ENCODE measurements at places on chromosomes 5 and 9.

DNA sequence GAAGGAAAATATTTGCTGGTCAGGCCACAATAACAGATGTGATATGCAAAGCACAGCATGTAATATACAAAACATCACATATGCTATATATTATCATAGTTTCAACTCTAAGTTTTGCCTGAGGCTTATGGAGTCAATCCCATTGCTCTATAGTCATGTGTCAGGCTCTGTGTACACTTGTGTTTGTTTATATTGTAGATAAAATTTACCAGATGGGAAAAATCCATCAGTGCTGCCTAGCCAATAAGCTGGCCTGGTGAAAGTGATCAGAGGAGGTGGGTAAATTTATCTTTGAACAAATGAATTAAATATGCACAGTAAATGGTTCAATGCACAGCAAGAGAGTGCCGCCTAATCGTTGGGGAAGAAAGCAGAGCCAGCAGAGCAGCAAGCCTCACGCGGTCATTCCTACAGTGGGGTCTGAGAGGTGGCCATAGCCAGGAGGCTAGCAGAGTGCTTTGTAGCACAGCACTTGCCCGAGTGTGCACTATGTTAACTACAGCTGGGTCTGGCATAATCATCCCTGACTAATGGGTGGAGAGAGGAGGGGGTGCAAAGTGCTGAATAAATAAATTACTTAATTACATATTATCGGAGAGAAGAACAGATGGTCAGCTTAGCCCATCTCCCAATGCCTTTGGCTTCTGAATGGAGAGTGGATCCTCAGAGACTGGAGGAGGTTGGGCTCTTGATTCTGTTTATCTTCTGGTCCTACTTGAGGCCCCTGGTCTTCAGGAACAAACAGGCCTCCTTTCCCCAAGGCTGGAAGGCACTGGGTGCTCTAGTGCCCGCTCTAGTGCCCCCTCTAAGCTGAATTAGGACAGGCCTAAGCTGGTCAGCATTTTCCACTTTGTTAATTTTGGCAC, 153.5 kb downstream of the MAT2B start:
- no peak for DNase-seq

- no peak for DNase-seq
Observed at GRCh38 chr9:93891549-93892310, 63.4 kb downstream of the BARX1 start.

DNA sequence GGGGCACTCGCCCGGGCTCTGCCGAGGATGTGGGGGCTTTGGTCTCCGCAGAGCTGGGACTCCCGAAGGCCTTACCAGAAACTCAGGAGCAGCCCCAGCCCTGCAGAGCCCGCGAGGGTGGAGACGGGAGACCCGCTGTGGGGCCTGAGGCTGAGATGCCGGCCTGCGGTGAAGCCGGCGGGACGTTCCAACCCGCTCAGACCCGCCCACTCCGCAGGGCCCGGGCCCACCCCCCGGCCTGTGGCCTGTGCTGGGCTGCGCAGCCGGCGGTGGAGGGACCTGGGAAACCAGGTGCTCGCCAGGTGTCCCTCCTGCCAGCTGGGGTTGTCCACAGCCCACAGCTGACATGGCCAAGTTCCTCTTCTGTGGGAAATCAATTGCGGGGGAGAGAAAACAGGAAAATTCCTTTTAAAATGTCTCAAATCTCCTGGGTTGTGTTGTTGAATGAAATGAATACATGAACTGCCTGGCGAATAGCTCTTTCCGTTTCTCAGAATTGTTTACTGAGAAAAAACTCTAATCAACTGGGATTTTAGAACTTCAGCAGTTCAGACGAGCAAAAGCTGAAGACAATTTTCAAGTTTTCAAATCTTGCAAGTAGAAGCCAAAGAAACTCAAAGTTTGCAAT, 49.0 kb upstream of the IRX4 start:
- no peak for DNase-seq

DNA sequence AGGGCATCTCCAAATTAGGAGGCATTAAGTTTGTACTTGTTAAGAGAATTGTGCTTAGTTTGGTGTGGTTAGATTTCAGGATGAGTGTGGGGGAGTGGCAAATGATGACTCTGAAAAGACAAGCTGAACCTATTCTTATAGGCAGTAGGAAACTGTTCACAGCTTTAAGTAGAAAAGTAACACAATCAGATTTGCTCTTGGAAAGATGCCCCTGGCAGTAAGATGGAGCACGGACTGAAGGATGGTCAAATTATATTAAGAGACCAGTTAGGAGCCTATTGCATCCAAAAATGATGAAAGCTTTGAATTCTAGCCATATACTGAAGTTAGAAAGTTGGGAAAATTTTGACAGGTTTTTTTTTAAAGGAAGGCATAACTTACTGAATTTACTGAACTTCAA, 254.2 kb upstream of the MEF2C start:
- DNase-seq: no peak

- DNase-seq: peak; percentile 74
Observed at GRCh38 chr9:111959468-111960359, 63.1 kb downstream of the UGCG start.

- DNase-seq: no peak
Observed at GRCh38 chr5:137090721-137091120, 408.4 kb downstream of the SPOCK1 start.

- DNase-seq: no peak
Observed at GRCh38 chr9:27654629-27655285, 81.5 kb upstream of the C9orf72 start.

DNA sequence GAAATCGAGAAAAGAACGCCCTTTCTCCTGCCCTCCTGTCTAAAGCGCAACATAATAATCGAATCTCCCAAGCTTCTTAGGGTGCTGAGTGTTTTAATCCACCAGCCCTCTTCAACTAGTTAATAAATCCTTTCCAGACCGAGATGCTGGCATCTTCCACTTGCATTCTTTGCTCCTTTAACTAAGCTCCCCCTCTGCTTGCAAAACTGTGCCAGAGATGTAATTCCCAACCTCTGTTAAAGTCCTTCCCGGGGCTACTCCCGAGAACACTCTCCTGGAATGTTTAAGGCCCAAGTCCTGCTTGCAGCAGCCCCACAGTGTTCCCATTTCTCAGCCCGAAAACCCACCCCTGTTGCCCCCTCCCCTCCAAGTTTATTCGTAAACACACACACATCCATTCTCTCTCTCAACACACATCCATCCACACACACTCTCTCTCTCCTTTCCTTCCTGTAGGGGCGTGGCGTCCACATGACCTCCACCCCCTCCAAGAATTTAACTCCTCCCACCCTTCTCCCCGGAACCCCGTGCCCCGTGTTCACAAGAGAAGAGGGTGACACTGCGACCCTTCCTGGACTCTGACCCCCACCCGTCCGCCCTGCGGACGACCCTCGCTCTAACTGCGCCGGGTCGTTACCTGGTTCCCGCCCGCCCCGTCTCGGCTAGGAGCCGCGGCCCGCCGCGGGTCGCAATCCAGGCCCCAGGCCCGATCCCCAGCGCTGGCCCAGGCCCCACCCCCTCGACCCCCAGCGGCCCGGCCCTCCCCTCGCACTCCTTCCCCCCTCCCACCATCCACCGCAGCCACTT, 7.0 kb upstream of the MGAT1 start:
- DNase-seq: no peak

DNA sequence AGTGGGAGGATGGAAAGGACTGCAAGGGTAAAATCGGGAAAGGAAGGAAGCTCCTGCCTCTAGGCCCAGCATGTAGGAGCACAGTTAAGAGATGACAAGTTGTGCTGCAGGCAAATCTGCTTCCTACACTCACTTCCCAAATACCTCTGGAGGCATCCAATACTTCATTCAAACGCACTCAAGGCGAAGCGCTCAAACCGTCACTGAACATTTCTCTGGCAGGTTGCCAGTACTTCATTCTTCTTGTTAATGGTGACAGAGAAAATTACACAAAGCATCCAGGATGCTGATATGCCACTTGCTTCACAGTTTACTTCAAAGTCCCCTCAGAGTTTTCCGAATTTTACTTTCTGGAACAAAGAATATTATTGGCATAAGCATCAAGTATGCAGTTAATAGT, 59.8 kb downstream of the NREP start:
- peak; percentile 28 for DNase-seq

- DNase-seq: no peak
Observed at GRCh38 chr5:32173267-32174010, 680 bp downstream of the GOLPH3 start.

DNA sequence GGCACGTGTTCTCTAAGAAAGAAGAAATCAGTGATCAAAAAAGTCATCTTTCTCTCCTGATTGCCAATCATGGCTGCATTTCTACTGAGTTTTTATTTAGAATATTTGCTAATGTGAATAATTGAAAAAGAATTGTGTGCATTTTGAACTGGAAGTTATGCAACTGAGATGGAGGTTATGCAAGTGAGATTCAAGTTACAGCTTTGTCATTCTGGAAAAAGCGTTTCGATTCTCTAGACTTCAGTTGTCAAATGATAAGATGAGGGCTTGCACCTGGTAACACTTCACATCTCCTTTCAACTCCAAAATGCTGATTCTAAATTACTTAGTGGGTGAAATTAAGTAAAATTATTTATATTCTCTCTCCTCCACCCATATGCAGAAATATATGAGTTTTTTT, 36.4 kb downstream of the C6 start:
- DNase-seq: no peak

- DNase-seq: no peak
Observed at GRCh38 chr5:165914456-165914855, 2377.0 kb upstream of the WWC1 start.

- DNase-seq: no peak
Observed at GRCh38 chr5:43000914-43001313, 39.2 kb downstream of the ANXA2R start.

DNA sequence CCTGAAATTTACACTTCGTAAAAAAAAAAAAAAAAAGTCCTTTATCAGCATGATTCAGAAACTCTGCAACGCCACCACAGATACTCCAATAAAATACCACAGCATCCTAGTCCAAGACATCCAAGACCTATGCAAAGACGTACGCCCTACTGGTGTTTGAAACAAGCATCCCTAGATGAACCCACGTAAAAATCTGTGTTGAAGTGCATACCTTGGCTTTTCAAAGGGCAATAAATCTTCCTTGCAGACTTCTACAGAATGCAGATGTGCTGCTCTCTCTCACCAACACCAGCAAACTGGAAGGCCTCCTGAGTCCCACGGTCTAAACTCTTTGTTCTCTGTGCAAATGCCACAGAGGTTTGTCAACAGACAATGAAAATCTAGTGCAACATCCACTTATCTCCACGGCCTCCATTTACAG, 38.8 kb downstream of the MYO10 start:
- DNase-seq: no peak

DNA sequence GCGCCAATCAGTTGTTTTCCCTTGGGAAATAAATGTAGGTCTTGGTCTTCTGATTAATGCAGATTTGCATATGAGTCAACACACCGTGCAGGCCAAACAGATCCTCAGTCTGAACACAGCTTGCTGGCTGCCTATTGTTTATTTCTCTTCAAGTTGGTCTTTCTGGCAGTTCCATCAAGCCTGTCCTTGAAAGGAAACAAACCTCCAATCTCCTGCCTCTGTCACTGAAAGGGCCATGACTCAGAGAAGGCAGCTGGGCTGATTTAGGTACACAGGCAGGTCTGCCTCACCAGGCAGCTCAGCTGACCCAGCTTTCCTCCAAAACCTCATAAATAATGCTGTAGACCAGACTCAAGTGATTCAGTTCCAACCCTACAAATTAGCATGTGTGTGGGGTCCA, 175.9 kb downstream of the MAN2A1 start:
- peak; percentile 97 for DNase-seq

DNA sequence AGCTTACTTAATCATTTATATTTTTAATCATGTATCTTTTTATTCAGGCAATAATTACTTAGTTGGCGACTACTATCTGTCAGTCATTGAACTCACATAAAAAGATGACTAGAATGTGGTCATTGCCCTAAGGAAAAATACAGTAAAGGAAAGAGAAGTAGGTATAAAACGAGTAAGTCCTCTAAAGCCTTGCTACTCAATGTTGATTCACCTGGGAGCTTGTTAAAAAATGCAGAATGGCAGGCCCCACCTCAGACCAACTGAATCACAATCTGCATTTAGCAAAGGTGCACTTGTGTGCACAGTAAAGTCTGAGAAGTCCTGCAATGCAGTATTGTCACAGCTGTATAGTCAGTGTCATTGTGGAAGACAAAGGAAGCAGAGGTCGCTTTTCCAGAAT, 592.4 kb downstream of the CSNK1G3 start:
- no peak for DNase-seq

DNA sequence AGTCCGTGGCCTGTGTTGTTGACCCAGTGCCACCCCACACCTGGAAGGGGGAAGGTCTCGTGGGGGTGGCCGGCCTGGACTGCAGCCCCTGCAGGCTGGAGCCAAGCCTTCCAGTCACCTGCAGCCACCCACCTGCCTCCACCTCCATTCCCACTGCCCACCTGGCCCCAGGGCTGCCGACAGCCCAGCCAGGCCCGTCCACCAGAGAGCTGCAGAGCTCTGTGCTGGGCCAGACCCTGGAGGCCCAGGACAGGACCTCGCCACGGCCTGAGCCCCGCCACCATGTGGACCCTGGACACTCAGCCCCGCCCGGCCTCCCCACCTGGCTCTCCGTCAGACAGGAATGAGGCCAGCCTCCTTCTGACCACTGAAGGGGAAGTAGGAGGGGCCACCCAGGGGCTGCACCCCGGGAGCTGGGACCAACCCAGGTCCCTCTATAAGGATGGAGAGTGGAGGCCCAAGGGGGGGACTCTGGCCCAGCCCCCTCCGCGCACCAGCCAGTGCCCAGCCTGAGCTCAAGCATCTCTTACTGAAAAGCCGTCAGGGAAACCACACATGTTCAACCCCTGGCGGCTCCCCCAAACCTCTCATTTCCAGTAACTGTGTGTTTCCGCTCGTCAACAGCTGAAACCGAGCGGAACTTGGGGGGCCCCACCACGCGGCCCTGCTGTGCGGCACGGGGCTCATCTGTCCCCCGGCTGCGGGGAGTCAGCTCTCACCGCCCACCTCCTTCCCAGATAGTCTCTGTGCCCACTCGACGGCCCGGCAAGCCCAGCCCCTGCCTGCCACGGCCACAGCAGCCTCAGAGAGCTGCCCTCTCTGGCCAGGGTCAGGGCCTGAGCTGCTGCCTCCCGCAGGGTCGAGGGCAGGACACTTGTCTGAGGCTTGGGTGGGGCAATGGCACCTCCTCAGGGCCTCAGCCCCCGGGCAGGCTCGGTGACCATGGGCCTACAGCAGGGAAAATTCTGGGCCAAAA, 12.8 kb downstream of the NOTCH1 start:
- DNase-seq: no peak

GRCh38 chr9:111463048-111463447, 21.1 kb downstream of the ECPAS start:
- no peak for DNase-seq

GRCh38 chr5:115243412-115243811, 19.3 kb downstream of the PGGT1B start:
- no peak for DNase-seq

- no peak for DNase-seq
Observed at GRCh38 chr5:124157320-124157719, 589.1 kb downstream of the ZNF608 start.
